ENCODE measurements at places on chromosomes 6 and 20.

- no peak for DNase-seq
Observed at GRCh38 chr6:170347975-170348374, 41.4 kb downstream of the FAM120B start.

GRCh38 chr6:3458706-3459421 lies 2.0 kb upstream of the SLC22A23 start:
- no peak for DNase-seq

GRCh38 chr6:38671885-38672467 lies 31.0 kb downstream of the GLO1 start:
- DNase-seq, result peak; percentile 62

DNA sequence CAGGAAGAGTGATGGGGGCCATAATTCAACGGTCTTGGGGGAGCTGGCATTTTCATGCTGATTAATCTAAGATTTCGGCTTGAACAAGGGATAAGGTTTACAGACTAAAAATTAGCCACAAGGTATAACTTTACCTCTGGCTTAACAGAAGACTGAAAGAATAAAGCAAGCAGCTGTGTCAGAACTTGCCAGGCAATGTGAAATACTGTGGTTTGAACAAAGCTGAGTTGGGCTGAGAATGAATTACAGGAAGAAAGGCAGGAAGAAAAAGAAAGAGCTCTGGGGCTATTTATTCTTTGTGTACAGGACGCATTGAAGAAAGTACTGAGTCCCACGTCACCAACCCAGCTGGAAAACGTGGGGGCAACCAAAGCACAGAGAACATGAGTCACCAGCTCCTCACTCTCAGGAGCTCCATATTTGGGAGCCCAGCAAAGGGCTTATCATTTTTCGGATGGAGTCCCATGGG lies 121.5 kb upstream of the NEDD9 start:
- DNase-seq, result no peak

- DNase-seq, result no peak
Observed at GRCh38 chr6:118669561-118669960, 18.2 kb upstream of the CEP85L start.

DNA sequence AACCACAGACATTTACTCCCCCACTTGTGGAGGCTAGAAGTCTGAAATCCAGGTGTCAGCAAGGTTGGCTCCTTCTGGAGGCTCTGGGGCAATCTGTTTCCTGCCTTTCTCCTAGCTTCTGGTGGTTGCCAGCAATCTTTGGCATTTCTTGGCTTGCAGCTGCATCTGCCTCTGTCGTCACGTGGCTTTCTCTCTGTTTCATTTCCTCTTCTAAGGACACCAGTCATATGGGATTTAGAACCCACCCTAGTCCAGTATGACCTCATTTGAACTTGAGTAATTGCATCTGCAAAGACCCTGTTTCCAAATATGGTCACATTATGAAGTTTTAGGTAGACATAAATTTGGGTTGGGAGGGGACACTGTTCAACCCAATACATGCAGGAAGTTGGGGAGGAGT lies 56.2 kb upstream of the EPB41L1 start:
- no peak for DNase-seq

DNA sequence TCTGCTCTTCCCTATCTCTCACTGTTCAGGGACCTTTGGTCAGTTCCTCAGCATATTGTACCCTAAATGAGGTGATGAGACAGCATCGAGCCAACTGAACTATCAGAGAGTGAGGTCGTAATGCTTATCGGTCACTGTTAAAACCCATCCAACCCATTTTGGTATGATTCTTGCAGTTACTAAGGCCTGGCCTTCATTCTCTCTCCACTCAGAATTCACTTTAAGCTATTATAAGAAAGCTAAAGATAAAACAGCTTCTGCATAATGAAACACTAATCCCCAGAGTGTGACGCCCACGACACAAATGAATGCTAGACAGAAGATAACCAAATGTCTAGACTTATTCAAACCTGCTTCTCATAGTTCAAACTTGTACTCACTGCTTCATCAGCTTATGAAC lies 175.8 kb downstream of the GMPR start:
- no peak for DNase-seq

- no peak for DNase-seq
Observed at GRCh38 chr6:165716886-165717285, 53.8 kb upstream of the PDE10A start.

DNA sequence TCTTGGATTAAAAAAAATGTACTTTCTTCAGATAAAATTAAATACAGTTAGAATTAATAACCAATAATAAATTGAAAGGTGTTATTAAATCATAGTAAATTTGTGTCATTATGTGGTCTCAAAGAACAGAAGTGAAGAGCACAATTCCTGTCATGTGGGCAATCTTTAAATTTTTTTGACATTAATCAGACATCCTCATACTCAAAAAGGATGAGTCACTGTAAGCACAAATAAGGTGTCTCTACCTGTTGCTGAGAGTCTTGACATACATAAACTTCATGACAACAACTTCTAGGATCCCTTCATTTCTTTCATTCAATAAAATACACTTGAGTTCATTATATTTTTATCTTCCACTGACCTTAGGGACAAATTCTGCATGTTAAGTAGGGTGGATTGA lies 76.1 kb downstream of the SLC22A3 start:
- no peak for DNase-seq
